ENCODE measurements at places on chromosomes 13 and 19.

- H3K4me3 ChIP-seq, result no peak overlapping the region
- peaks cover 34% of the 10 kb centered on the region for H3K4me1 ChIP-seq
- H3K36me3 ChIP-seq, result no peaks in the 10 kb centered on the region
- H3K27me3 ChIP-seq, result peaks cover 20% of the 10 kb centered on the region
- H3K27ac ChIP-seq, result no peak overlapping the region
- no peak for DNase-seq
Observed at GRCh38 chr13:44303681-44304432, 69.8 kb upstream of the SERP2 start.

- peaks cover 42% of the 10 kb centered on the region for H3K4me1 ChIP-seq
- DNase-seq, result no peak
- no peak overlapping the region for H3K27ac ChIP-seq
- H3K27me3 ChIP-seq, result no peaks in the 10 kb centered on the region
Observed at GRCh38 chr13:77714119-77714755, 16.8 kb downstream of the SLAIN1 start.

DNA sequence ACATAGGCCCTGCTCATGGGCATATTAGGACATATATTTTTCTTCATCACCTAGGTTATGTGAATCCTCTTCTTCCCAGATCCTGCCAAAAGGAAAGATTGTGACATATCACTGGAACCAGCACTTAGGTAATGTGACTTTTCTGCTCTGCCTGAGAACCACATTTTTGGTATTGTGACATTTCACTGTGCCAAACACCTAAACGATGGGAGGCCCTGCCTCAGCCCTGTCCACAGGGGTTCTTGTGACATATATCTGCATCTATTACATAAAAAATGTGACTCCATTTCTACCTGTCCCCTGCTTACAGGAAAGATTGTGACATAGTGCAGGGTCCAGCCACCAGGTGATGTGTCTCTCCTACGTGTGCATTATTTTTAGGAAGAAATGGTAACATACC lies 18.5 kb upstream of the ZNF730 start:
- H3K4me1 ChIP-seq, result no peaks in the 10 kb centered on the region
- H3K36me3 ChIP-seq, result peaks cover 1% of the 10 kb centered on the region
- no peak overlapping the region for H3K27ac ChIP-seq
- H3K27me3 ChIP-seq, result no peaks in the 10 kb centered on the region
- DNase-seq, result no peak

DNA sequence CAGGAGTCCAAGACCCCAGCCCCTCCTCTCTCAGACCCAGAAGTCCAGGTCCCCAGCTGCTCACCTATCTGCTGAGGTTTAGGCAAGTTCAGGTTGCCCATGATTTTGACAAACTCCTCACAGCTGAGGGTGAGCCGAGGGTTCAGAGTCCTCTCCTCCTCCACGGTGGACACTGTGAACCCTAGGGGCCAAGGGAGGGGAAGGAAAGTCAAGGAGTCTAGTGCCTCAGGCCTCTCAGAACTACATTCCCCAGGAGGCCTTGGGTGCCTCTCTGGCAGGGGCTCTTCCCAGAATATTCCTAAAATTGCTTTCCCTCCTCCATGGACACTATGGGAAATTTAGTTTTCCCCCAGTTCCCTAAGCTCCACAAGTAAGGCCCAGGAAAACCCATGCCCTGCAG lies 3.3 kb upstream of the PHLDB3 start:
- no peak overlapping the region for H3K27ac ChIP-seq
- no peak overlapping the region for H3K4me3 ChIP-seq
- DNase-seq, result no peak
- H3K4me1 ChIP-seq, result peaks cover 14% of the 10 kb centered on the region
- no peaks in the 10 kb centered on the region for H3K27me3 ChIP-seq
- peaks cover 22% of the 10 kb centered on the region for H3K36me3 ChIP-seq

- peaks cover 47% of the 10 kb centered on the region for H3K36me3 ChIP-seq
- H3K4me1 ChIP-seq, result peaks cover 36% of the 10 kb centered on the region
- no peak for DNase-seq
- no peak overlapping the region for H3K4me3 ChIP-seq
Observed at GRCh38 chr19:46604781-46605355, 3.7 kb downstream of the CALM3 start.

- DNase-seq, result no peak
- H3K4me1 ChIP-seq, result no peaks in the 10 kb centered on the region
- H3K4me3 ChIP-seq, result no peak overlapping the region
- no peak overlapping the region for H3K27ac ChIP-seq
- H3K27me3 ChIP-seq, result no peaks in the 10 kb centered on the region
Observed at GRCh38 chr19:37874784-37875183, 31.6 kb downstream of the WDR87 start.

GRCh38 chr19:9943744-9944143 lies 7.4 kb upstream of the OLFM2 start:
- H3K27ac ChIP-seq, result no peak overlapping the region
- no peak overlapping the region for H3K4me3 ChIP-seq
- peaks cover 4% of the 10 kb centered on the region for H3K4me1 ChIP-seq
- no peak for DNase-seq
- H3K27me3 ChIP-seq, result peaks cover 32% of the 10 kb centered on the region

- H3K27me3 ChIP-seq, result peaks cover 8% of the 10 kb centered on the region
- peaks cover 6% of the 10 kb centered on the region for H3K36me3 ChIP-seq
Observed at GRCh38 chr13:112465251-112466131, 89.3 kb downstream of the SPACA7 start.
